T-cell (primary cell): ENCODE measurements at places on chromosomes 11 and 22. TPM values are rescaled to one million over a fixed set of nuclear protein-coding genes. Genes with fewer than 3 reads are reported as not detected.
A peak's percentile ranks its signal among the peaks of the same experiment; 100 is the strongest.

Gene ACTN3
- 0.18 TPM for total RNA-seq

Gene CASP5
- total RNA-seq, result 0.38 TPM

Gene TMPRSS6
- total RNA-seq, result 1.1 TPM

Gene ADM2
- total RNA-seq, result 10.7 TPM

Gene MUC5AC
- 0.03 TPM for total RNA-seq

Gene BTG4
- not detected for total RNA-seq

Gene NECTIN1
- total RNA-seq, result 3.1 TPM

Gene LMO1
- total RNA-seq, result not detected

Gene DGCR6L
- total RNA-seq, result 34.9 TPM

Gene CHRDL2
- total RNA-seq, result not detected

Gene SYTL2
- total RNA-seq, result 47.3 TPM

- no peaks in the 10 kb centered on the region for H3K4me1 ChIP-seq
- no peak overlapping the region for H3K4me3 ChIP-seq
Measured at GRCh38 chr11:123174196-123175183, 20.6 kb downstream of the CLMP start.

DNA sequence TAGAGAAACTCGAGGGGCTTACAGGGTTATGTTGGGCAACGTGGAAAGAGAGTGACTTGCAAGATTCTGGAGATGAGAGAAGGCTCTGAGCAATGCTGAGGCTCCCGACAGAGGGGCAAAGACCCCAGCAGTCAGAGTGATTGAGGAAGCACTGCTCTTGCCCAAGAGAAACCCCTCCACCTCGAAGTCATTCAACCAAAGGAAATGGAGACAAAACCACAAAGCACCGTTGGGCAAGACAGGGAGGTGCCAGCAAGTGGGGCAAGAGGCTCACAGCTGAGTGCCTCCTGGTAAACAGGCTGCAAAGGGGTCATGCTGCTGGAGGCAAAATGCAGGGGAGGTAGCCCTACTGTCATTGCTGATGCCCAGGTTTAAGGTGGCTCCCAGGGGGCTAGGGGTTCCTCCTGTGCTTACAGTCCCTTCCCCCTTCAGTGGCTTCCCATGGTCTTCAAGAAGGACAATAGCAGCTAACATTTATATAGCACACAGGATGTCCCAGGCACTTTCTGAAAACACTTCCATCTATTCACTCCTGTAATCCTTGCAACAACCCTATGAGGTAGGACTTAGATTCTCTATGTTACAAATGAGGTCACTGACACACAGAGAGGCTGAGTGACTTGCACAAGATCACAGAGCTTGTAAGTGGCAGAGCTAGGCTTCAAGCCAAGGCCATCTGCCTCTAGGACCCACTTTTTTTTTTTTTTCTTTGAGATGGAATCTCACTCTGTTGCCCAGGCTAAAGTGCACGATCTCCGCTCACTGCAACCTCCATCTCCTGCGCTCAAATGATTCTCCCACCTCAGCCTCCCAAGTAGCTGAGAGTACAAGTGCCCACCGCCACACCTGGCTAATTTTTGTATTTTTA, 18.1 kb upstream of the MYH9 start:
- H3K36me3 ChIP-seq, result no peaks in the 10 kb centered on the region
- peak; percentile 53 for DNase-seq
- H3K4me1 ChIP-seq, result peaks cover 71% of the 10 kb centered on the region
- peak overlapping the region; percentile 64 for H3K27ac ChIP-seq
- H3K27me3 ChIP-seq, result no peaks in the 10 kb centered on the region
- no peak overlapping the region for H3K4me3 ChIP-seq

DNA sequence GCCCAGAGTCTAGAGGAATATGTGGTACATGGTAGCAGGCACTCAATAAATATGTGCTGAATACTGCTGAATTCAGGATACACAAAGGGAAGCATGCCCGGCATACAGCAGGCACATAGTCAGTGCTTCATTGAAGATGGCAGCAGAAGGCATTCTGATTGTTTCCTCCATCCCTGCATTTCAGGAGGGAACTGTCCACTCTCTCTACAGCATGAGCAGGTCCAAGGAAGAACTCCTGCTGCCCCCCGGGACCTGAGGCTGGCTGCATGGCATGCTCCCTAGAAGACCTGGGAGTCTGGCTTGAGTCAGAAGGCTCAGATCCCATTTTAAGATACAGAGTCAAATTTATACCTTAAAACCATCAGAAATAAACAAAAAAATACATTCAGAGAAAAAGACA, 319.3 kb upstream of the NARS2 start:
- no peak for DNase-seq
- H3K36me3 ChIP-seq, result no peaks in the 10 kb centered on the region
- H3K27me3 ChIP-seq, result peaks cover 2% of the 10 kb centered on the region
- H3K4me3 ChIP-seq, result no peak overlapping the region

DNA sequence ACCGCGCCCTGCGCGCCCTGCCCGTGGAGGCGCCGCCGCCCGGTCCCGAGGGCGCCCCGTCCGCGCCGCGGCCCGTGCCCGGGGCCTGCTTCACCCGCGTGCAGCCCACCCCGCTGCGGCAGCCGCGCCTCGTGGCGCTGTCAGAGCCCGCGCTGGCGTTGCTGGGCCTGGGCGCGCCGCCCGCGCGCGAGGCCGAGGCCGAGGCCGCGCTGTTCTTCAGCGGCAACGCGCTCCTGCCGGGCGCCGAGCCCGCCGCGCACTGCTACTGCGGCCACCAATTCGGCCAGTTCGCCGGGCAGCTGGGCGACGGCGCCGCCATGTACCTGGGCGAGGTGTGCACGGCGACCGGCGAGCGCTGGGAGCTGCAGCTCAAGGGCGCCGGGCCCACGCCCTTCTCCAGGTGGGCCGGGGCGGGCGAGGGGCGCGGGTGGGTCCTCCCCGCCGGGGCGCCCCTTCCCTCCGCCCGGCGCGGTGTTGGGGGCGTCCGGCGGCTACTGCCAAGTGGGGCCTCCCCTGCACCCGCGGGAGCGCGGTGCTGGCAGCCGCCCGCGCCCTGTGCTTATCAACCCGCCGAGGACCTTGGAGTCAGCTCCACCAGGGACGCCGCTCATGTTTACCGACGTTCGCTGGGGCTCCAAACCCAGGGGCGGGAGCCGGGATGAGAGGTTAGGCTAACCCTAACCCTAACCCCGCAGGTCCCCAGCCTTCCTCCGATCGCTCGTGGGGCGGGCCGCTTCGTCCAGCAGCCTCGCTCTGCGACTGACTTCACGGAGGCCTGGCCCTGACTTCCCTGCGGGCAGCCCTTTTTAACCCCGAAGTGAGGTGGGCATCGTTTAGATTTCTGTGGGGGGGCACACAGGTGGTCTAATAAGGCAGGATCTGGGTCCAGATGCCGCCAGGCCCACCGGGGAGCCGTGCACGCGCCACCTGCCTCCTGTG, 649 bp downstream of the SELENOO start:
- no peak overlapping the region for H3K27ac ChIP-seq
- peak overlapping the region; percentile 56 for H3K4me3 ChIP-seq
- H3K36me3 ChIP-seq, result peaks cover 14% of the 10 kb centered on the region
- H3K27me3 ChIP-seq, result no peaks in the 10 kb centered on the region
- no peak for DNase-seq
- H3K4me1 ChIP-seq, result peaks cover 4% of the 10 kb centered on the region

- no peaks in the 10 kb centered on the region for H3K27me3 ChIP-seq
- no peaks in the 10 kb centered on the region for H3K4me1 ChIP-seq
- H3K36me3 ChIP-seq, result no peaks in the 10 kb centered on the region
- no peak overlapping the region for H3K27ac ChIP-seq
Measured at GRCh38 chr11:16296273-16296672, 60.1 kb downstream of the SOX6 start.

GRCh38 chr11:36073411-36074203, 129.7 kb downstream of the LDLRAD3 start:
- H3K4me3 ChIP-seq, result no peak overlapping the region
- no peaks in the 10 kb centered on the region for H3K36me3 ChIP-seq
- DNase-seq, result no peak
- H3K27ac ChIP-seq, result no peak overlapping the region
- H3K27me3 ChIP-seq, result peaks cover 18% of the 10 kb centered on the region
- no peaks in the 10 kb centered on the region for H3K4me1 ChIP-seq

DNA sequence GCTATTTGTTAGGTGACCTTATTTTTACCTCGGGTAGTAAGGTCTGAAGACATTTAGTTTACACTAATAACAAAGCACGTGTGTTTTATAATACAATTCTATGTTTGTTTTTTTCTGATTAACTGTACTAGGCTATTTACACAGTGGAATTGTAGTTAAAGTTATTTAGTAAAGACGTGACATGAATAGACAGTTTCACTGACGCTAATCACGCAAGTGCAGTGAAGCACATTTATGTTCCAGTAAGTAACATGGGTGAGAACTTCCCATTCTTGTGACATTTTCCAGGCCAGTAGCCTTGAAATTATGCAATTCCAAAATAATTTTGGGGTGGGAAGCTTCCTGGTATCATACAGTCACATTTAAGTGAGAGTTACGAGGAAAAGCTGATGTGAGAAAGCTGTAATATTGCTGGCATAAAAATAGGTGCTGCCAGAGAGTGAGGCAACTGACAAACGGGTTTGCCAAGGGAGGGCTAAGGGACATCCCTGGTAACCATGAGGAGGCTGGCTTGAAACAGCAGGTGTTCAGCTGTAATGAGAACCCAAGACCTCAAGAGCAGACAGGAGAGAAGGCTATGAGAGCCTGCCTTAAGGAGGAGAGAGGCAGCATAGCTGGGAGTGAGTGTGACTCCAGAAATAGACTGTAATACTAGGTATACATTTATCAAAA, 378.8 kb downstream of the DCDC1 start:
- DNase-seq, result no peak
- no peaks in the 10 kb centered on the region for H3K27me3 ChIP-seq
- no peaks in the 10 kb centered on the region for H3K4me1 ChIP-seq
- no peak overlapping the region for H3K27ac ChIP-seq
- no peaks in the 10 kb centered on the region for H3K36me3 ChIP-seq
- no peak overlapping the region for H3K4me3 ChIP-seq

- no peak for DNase-seq
- H3K27ac ChIP-seq, result no peak overlapping the region
- no peaks in the 10 kb centered on the region for H3K36me3 ChIP-seq
- no peak overlapping the region for H3K4me3 ChIP-seq
- no peaks in the 10 kb centered on the region for H3K4me1 ChIP-seq
Measured at GRCh38 chr11:35293035-35293434, 126.3 kb downstream of the SLC1A2 start.

- H3K27ac ChIP-seq, result no peak overlapping the region
- H3K4me1 ChIP-seq, result peaks cover 2% of the 10 kb centered on the region
- no peak for DNase-seq
- H3K27me3 ChIP-seq, result peaks cover 5% of the 10 kb centered on the region
- no peak overlapping the region for H3K4me3 ChIP-seq
Measured at GRCh38 chr22:46564084-46564714, 26.8 kb upstream of the CELSR1 start.

DNA sequence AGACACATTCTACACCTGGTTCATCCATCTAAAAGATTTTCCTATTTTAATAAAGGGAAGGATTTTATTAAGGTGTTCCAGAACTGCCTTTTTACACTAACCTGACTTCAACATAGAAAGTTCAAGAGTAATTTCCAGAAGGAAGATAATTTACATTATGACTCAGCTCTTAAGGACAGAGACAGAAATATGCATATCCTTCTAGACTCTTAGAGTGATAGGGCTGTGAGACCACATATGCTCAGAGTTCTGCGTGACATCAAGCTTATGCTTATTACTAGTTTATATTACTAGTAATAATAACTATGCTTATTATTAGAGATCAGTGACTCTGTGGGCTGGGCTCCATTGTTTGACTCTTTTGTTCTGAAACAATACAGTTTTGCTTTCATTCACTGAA, 4.6 kb downstream of the PDGFD start:
- no peaks in the 10 kb centered on the region for H3K4me1 ChIP-seq
- H3K27ac ChIP-seq, result no peak overlapping the region
- peaks cover 12% of the 10 kb centered on the region for H3K27me3 ChIP-seq

DNA sequence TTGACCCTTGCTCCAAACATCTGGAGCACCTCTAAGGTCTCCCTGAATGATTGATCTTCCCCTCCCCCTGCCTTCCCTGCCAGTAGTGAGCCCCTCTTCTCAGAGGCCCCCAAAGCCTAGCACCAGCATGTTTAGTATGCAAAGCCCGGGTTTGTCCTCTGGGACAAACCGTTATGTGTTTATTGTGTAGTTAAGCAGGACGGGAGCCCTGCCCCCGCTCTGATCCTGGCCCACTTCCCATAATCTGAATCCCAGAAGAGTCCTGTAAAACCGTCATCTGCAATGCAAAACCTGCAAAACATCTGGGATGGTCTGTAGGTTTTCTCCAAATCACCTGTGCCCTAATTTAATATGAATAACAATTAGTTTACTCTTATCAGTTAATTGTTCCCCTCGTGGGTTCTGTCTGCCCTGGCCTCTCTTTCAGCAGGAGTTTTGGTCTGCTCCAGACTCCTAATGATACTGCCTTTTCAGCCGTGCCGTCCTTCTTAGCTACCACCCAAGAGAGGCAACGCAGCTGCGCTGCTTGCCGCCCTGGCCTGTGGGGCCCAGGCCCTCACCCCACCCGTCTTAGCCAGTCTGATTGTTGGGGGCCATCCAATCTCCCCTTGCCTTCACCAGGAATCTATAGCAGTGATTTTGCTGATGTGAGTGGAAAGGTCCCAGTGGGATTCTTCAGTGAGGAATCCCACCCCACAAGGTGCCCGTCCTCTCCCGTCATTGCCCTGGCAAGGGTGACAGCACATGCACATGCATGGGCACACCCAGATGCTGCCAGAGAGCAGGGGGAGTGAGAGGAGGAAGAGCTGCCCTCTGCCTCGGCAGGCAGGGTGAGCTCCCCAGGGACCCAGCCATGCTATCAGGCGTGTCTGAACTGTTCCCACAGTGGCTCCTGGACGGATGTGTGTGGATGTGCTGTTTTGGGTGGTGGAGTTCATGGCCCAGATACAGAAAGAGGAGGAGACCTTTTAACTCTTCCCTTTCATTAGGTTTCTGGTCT, 3.0 kb upstream of the B3GAT1 start:
- no peak for DNase-seq
- peaks cover 14% of the 10 kb centered on the region for H3K27me3 ChIP-seq
- no peaks in the 10 kb centered on the region for H3K36me3 ChIP-seq
- H3K4me1 ChIP-seq, result peaks cover 31% of the 10 kb centered on the region
- no peak overlapping the region for H3K27ac ChIP-seq

DNA sequence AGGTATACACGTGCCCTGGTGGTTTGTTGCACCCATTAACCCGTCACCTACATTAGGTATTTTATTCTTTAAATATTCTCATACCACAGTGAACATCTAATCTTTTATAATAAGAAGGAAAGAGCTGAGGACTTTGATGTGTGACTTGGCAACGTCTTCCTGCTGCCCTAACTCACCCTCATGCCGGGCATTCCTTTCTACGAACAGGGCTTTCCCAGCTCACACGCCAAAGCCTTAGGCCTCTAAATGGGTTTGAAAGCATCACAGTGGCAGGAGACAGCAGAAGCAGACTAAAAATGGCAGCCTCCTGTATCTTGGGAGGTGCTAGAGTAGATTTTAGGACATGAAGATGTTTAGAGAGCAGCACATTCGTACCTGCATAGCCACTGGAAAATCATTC, 52.6 kb downstream of the CLTCL1 start:
- H3K27ac ChIP-seq, result no peak overlapping the region
- no peaks in the 10 kb centered on the region for H3K4me1 ChIP-seq
- no peak overlapping the region for H3K4me3 ChIP-seq
- H3K36me3 ChIP-seq, result no peaks in the 10 kb centered on the region
- H3K27me3 ChIP-seq, result no peaks in the 10 kb centered on the region
- DNase-seq, result no peak
